MV-4-11 (cell line): ENCODE measurements at places on chromosomes 11 and 22.

GRCh38 chr22:44583061-44583760 lies 85.2 kb upstream of the RTL6 start:
- DNase-seq, result peak; percentile 19

- DNase-seq, result no peak
These were observed 220.1 kb upstream of the SORL1-AS1 start for GRCh38 chr11:121672630-121673487.

DNA sequence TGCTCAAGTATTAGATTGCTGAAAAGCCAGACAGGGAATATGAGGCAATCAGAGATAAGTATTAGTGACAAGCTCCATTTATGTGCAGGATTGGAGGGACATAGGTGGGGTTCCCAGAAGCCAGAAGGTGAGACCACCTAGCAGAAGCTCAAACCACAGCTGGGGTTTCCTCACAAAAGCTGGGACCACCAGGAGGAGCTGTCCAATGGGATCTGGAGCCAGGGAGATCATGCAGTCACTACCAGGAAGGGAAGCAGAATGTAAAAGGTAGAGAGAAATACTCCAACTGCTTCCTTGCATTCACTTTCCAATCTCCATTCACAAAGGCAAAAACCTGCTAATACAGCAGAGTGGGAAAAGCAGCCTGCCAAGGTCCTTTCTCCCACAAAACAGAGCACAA lies 5.2 kb upstream of the FSHB start:
- DNase-seq, result no peak

- no peak for DNase-seq
These were observed 3.7 kb downstream of the C1QTNF6 start for GRCh38 chr22:37184380-37184755.

DNA sequence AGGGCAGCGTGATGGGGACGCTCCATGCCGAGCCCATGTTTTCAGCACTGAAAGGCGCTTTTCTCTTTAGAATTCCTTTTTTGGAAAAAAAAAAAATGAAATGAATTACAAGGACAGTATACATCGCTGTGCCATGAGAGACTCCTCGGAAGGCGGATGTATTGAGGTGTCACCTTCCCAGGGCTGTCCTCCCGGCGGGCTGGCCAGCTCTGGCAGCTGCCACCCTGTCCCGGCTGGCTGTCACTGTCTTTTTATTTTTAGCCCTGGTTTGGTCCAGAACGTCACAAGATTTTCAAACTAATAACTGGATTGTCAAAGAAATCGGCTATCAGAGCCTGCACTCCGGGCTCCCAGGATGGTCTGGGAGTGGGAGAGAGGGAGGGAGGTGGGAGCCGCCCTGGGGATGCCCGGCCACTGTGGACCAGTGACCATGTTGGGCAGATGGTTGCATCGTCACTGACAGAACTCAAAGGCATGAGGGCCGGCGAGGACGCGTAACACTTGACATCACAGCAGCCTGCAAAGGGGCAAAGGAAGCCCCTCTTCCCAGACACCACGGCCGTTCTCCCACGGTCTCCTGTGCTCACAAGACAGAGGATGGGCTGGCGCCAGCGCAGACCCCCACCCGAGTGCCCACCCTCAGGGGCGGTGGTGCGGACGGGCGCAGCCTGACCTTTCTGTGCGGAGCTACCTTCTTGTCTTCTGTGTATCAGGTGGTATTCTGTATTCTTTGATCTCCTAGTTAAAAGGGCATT lies 392.9 kb downstream of the TBC1D22A start:
- no peak for DNase-seq
